ENCODE measurements at places on chromosomes 4 and X. TPM values are rescaled to one million over a fixed set of nuclear protein-coding genes. Genes with fewer than 3 reads are reported as not detected.

The MAGEA6 gene
- not detected for total RNA-seq

The DUX4 gene
- total RNA-seq, result not detected

The SORCS2 gene
- not detected for total RNA-seq

The CT45A8 gene
- not detected for total RNA-seq

The NPFFR2 gene
- total RNA-seq, result 0.36 TPM

The MAML3 gene
- total RNA-seq, result 19.3 TPM

The MORC4 gene
- 22.5 TPM for total RNA-seq

The NAA15 gene
- 105 TPM for total RNA-seq

The CDX4 gene
- total RNA-seq, result not detected

The FABP2 gene
- total RNA-seq, result not detected

The SOX3 gene
- not detected for total RNA-seq

Data from thoracic aorta endothelial cell (primary cell).